GM23338 (cell line): ENCODE measurements at places on chromosomes 7 and 10.

GRCh38 chr7:92767437-92767836 is 68.9 kb downstream of the CDK6 start:
- no peaks in the 10 kb centered on the region for H3K36me3 ChIP-seq
- H3K27ac ChIP-seq = peak overlapping the region; percentile 89
- no peaks in the 10 kb centered on the region for H3K27me3 ChIP-seq
- peaks cover 74% of the 10 kb centered on the region for H3K4me1 ChIP-seq

DNA sequence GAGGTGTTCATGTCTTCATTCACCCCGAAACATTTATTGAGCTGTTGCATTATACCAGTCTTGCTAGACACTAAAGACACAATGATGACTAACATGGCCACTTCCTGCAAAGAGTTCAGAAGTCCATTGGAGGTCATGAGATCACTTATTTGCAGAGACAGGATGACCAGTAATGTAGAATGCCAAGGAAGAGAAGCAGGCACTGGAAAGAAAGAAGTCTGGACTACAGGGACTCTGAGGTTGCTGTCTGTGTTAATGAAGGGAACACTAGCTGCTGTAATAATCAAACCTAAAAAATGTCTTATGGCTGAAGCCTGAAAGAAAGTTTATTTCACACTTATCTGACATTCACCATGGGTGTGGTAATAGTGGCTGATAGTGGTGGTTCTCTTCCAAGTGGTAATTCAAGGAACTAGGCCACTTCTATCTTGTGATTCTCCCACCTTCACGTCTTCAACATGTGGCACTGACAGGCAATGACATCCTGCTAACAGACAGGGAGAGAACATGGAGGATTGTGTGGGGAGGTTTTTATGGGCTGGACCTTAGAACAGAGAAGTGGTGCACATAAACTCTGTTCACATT is 89.2 kb upstream of the MKLN1 start:
- H3K27ac ChIP-seq = no peak overlapping the region
- no peaks in the 10 kb centered on the region for H3K36me3 ChIP-seq
- no peak for DNase-seq
- no peaks in the 10 kb centered on the region for H3K27me3 ChIP-seq

GRCh38 chr10:62354916-62355315 is 19.3 kb upstream of the ZNF365 start:
- DNase-seq = no peak
- H3K27ac ChIP-seq = no peak overlapping the region
- no peaks in the 10 kb centered on the region for H3K4me1 ChIP-seq
- no peak overlapping the region for H3K4me3 ChIP-seq
- no peaks in the 10 kb centered on the region; the same call in 1 of the 2 replicates for H3K36me3 ChIP-seq

DNA sequence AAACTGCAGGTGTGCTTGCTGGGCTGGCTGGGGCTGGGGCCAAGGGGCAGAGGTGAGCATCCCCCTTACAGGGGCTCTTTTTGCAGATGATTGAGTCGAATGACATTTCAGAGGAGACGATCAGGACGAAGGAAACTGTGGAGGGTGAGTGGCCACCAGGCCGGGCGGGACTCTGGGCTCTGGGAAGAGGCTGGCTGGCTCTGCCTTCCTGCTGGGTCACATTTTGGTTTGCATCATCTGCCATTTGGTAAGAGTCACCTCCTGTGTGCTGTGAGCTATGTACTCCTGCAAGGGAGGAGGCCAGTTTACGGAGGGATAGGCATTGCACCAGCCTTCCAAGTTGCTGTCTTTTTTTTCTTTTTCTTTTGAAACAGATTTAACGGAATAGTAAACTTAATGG is 73.0 kb upstream of the GTF2IRD1 start:
- H3K27ac ChIP-seq = 0 out of 2 replicates have a peak overlapping the region, but pooled peaks have one; percentile 39
- H3K4me1 ChIP-seq = no peaks in the 10 kb centered on the region
- 0 out of 2 replicates have a peak, but pooled peaks cover 3% of the 10 kb centered on the region for H3K36me3 ChIP-seq

- H3K27me3 ChIP-seq = no peaks in the 10 kb centered on the region
- H3K4me1 ChIP-seq = no peaks in the 10 kb centered on the region; the same call in 1 of the 2 replicates
- H3K4me3 ChIP-seq = no peak overlapping the region
Observed at GRCh38 chr10:32995751-32996150, 37.7 kb upstream of the ITGB1 start.

DNA sequence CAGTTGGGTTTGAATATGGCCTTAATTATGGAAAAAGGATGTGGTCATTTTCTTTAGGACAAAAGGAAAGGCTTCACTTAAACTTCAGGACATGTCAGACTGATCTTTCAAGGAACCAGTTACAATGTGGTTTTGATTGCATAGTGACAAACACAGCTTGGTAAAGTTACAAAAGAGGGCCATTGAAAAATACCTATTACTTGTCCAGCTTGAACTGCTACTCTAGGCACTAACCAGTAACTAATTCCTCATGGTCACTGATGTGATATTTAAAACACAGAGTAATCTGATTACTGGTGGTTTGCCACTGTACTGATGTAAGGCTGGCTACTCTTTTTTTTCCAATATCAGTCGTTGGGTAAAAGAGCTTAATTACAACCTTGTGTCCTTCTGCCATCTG is 22.6 kb downstream of the TES start:
- H3K4me3 ChIP-seq = no peak overlapping the region
- H3K4me1 ChIP-seq = peaks cover 22% of the 10 kb centered on the region
- no peak overlapping the region for H3K27ac ChIP-seq
- H3K27me3 ChIP-seq = no peaks in the 10 kb centered on the region
- no peaks in the 10 kb centered on the region for H3K36me3 ChIP-seq

DNA sequence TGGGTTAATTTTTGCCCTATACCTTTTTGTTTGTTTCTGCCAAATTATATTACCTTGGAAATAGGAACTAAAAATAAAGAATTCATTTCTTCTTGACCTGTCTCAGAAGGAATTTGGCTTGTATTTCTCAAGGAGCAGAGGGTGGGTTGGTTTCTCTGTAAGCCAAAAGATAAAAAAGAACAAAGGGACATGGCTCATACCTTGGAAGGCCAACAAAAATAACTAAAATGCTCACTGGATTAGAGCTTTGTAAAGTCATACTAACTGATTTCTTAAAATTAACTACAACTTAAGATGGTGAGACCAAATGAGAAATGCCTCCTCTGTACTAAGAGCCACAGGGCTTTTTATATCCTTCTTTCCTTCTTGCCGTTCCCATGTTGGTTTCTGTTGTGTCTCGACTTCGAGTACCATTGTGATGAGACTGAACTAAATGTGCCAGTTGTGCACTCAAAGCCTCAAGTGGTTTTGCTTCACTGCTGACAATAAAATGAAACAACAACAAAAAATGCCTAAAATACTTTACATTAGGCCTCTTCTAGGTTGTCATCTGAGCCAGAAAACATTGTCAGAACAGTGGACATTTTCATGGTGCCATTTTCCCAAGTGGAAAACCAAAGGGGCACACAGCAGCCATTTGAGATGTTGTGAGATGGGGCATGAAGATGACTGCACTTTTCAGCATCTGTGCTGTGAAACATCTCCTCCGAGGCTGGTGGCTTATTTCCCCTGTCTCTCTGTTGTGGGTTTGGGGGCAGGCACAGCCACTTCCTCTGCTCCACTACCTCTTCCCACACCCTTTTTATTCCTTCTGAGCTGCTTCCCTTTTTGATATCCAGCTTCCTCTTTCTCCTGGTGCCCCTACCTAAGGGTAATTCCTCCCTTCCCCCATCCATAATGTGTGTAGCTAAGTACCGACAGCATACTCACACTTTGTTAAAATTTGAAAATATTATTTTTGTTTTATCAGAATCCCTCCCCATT is 51.8 kb upstream of the AGR3 start:
- no peaks in the 10 kb centered on the region for H3K4me1 ChIP-seq
- no peak overlapping the region for H3K4me3 ChIP-seq
- H3K27ac ChIP-seq = no peak overlapping the region
- H3K27me3 ChIP-seq = no peaks in the 10 kb centered on the region
- DNase-seq = no peak
- H3K36me3 ChIP-seq = no peaks in the 10 kb centered on the region

DNA sequence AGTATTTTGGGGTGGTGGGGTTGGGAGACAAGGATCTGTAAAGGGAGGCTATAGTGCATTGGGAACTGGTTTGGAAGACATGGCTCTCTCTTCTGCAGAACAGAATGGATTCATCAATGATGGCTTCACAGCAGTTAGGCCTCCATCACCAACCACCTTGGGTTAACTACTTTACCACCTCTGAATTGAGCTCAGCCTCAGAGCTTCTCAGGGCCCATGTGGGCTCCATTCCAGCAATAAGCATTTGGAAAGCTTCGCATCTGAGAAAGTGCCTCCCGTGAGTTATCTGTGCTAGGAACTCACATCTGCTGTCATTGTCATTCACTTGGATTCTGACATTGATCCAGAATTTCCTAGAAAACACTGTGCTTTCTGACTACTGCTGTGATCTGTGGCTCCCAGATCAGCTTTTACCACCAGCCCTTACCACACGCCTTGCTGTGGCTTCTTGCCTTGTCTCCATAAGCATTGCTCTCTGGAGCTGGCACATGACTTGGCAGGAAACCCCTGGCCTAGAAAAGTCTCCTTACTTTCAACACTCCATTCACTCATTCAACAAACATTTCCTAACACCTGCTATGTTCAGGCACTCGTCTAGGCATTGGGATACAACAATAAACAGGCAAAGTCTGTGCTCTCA is 70.7 kb upstream of the ADO start:
- no peaks in the 10 kb centered on the region for H3K4me1 ChIP-seq
- H3K4me3 ChIP-seq = no peak overlapping the region
- H3K27ac ChIP-seq = no peak overlapping the region
- H3K27me3 ChIP-seq = no peaks in the 10 kb centered on the region
- H3K36me3 ChIP-seq = no peaks in the 10 kb centered on the region

GRCh38 chr7:27774717-27775328 is 34.9 kb downstream of the TAX1BP1 start:
- no peaks in the 10 kb centered on the region for H3K36me3 ChIP-seq
- DNase-seq = peak; percentile 53
- H3K27ac ChIP-seq = no peak overlapping the region
- no peaks in the 10 kb centered on the region for H3K4me1 ChIP-seq
- no peak overlapping the region for H3K4me3 ChIP-seq
- H3K27me3 ChIP-seq = no peaks in the 10 kb centered on the region

DNA sequence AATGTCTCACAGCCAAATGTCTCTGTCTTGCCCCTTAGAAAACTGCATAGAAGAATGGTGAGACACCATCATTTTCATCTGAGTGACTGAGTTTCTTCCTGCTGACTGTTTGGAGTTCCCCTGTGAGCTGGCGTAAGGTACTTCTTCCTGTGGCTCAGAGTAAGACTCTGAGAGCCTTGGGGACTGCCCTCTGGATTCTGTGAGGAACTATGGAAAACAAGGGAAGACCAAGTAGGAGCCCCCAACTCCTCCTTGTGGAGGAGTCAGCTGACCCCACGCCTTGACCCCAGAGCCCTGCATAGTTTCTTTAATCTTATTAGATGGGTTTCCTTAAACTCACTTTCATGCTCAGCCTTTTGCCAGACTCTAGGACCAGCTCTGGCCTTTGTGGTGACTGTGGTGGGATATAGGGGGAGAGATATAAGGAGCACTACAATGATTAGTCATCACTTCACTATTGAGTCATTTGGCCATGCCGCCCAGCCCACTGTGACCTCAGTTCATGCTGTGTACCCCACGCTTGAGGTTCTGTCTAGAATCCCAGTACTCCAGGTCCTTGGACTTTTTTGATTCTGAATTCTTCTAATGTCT is 51.8 kb upstream of the FAM133B start:
- no peak for DNase-seq
- H3K4me3 ChIP-seq = no peak overlapping the region
- H3K36me3 ChIP-seq = no peaks in the 10 kb centered on the region
- H3K27ac ChIP-seq = no peak overlapping the region

GRCh38 chr10:99435986-99436638 is 5.7 kb upstream of the GOT1 start:
- peak; percentile 65 for DNase-seq
- no peaks in the 10 kb centered on the region for H3K4me1 ChIP-seq
- no peaks in the 10 kb centered on the region for H3K27me3 ChIP-seq
- H3K36me3 ChIP-seq = no peaks in the 10 kb centered on the region
- no peak overlapping the region for H3K4me3 ChIP-seq

DNA sequence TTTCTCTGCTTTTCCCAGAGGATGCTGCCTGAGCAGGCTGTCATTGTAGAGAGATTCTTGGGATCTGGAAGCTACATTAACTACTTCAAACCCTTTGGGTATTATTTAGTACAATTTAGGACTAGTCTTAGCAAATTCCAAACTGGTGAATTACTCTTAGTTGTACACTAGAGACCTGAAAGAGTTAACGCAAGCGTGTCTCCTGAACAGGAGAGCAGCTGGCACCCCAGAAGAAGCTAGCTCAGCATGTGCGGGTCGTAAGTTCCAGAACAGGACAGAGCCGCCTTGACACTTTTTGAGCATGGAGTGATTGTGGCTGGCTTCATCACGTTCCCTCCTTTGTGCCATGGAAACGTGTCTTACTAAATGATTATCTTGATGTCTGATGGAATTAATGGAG is 495.7 kb upstream of the TPK1 start:
- H3K4me1 ChIP-seq = no peaks in the 10 kb centered on the region
- H3K36me3 ChIP-seq = no peaks in the 10 kb centered on the region
- no peak overlapping the region for H3K27ac ChIP-seq
- H3K27me3 ChIP-seq = no peaks in the 10 kb centered on the region
- DNase-seq = no peak
